ENCODE measurements at places on chromosomes 11 and 22.
A peak's percentile ranks its signal among the peaks of the same experiment; 100 is the strongest.

DNA sequence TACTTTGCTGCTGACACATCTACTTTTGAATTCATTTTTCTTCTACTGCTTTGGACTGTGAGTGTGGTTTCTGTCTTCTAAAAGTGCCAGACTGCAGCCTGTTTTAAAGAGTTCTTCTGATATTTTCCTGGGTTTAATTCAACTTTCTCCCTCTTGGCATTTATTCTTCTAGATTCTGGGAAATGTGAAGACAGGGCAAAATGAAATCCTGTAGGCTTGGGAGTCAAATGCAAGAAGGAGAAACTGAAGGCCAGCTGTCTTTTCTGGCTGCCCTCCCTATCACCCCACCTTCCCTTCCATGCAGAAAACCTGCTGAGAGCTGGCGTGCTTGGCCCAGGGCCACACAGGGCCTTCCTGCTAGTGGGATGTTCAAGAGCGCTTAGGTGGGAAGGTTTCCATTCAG is 7.6 kb downstream of the ZNF70 start:
- DNase-seq, result no peak

DNA sequence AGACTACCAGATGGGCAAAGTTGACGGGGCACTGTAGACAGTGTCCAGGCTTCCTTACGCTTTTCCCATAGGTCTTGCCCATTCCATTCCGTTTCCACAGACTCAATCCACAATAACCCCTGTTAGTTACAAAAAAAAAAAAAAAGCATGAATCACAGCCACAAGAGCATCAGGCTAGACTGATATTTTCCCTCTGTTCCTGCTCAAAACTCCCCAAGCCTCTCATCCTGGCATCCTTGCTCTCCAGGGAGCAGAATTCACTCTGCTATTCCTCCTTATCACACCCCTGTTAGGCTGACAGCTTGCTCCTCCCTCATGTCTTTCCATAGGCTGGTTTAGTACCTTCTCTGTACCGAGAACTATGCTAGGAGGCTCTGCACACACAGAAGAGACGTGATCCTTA is 42.2 kb downstream of the TMEM123 start:
- DNase-seq, result no peak

GRCh38 chr11:117394221-117394925 is 66.7 kb downstream of the CEP164 start:
- no peak for DNase-seq

DNA sequence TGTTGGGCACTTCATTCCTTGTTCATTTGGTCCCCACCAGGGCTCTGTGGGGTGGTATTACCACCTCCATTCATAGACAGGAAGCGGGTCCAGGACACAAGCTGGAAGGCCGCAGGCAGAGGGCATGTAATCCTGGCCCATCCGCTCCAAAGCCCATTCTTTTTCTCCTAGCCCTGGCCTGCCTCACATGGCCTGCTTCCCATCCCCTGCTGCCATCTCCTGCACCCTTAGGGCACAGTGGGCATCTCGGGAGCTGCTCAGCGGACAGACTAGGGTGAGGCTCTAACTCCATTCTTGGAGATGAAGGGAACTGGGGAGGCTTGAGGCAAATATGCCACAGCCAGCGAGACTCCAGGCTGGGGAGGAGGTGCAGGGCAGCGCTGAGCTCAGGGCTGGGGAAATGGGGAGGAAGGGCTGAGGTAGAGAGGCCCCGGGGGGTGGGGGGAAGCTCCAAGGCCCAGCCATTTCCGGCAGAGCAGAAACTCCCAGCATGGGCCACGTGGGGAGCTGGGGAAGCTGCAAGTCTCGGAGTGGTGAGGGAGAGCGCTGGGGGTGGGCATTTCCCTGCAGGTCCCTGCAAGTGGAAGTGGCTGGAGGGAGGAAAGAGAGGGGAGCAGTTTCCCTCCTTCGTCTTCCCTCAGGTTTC is 14.3 kb upstream of the BCL9L start:
- DNase-seq, result no peak

- DNase-seq, result peak; percentile 25
These were observed 42.4 kb downstream of the BARX2 start for GRCh38 chr11:129418039-129418438.

DNA sequence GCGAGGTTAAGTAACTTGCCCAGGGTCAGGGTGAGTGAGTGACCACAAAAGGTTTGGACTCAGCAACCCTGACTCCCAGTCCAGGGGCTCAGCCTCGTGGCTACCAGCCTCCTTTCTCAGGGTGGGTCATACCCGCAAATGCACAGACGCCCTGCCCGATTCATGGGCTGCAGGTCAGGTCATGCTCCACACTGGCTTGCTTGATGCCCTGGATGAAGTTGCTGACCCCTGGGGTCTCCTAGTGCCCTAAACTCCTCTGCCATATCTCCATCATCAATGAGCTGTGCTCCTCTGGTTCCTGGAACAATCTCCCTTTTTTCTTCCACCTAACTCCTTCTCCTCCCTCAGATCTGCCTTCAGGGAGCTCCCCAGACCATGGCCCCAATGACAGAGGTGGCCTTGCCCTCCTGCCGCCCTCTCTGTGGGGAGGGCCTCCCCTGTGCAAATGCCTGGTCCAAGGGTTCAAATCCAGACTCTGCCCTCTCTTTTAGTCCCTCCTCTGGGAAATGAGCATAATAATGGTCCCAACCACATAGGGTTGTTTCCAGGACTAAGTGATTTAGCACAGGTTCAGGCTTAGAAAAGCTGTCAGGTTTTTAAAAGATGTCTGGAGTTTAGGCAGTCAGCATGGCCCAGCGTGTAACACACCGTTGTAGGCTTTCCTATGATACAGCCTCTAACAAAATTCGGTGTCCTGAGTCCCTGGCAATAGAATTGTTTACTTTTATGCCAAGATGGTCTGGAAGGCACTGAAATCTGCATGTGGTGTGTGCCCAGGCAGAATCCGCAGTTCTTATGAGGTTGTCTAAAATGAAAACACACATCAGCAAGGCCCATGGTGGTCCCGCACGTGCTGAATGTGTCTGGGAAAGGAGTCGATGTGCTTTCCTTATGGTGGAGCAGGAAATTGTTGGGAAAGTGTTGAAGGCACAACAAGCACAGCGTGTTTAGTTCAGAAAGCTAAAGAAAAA is 63.6 kb downstream of the CD82 start:
- DNase-seq, result no peak

- no peak for DNase-seq
These were observed 2.1 kb downstream of the UBE2L3 start for GRCh38 chr22:21569459-21570170.
